ENCODE measurements at places on chromosomes 2 and 18. TPM values are rescaled to one million over a fixed set of nuclear protein-coding genes. Genes with fewer than 3 reads are reported as not detected.

The DNAH6 gene
- total RNA-seq: 0.49 TPM

The THSD7B gene
- total RNA-seq: not detected

The SKOR2 gene
- total RNA-seq: not detected

The CYP26B1 gene
- total RNA-seq: 2.5 TPM

The CCBE1 gene
- total RNA-seq: 16.2 TPM

The ICOS gene
- total RNA-seq: not detected
